DND-41 (cell line): ENCODE measurements at places on chromosomes 6 and 20.

DNA sequence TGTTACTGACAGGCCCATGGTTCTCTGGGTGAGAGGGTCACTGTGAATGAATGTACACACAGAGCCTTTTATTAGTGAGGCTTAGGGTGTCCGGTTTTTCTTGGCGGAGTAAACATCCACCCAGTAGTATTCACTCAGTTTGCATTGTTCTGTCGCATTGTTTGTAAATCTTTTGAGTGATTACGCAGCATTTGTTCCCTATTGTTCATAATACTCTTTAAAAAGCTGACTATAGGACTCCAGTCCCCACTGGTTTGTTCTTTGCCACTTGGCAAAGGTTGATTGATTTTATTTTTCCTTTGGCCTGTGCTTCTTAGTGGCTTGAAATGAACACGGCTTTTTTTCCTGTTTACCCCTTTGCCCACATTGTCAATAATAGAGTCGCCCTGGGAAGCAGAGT is 130.1 kb upstream of the ESR1 start:
- no peak for DNase-seq

DNA sequence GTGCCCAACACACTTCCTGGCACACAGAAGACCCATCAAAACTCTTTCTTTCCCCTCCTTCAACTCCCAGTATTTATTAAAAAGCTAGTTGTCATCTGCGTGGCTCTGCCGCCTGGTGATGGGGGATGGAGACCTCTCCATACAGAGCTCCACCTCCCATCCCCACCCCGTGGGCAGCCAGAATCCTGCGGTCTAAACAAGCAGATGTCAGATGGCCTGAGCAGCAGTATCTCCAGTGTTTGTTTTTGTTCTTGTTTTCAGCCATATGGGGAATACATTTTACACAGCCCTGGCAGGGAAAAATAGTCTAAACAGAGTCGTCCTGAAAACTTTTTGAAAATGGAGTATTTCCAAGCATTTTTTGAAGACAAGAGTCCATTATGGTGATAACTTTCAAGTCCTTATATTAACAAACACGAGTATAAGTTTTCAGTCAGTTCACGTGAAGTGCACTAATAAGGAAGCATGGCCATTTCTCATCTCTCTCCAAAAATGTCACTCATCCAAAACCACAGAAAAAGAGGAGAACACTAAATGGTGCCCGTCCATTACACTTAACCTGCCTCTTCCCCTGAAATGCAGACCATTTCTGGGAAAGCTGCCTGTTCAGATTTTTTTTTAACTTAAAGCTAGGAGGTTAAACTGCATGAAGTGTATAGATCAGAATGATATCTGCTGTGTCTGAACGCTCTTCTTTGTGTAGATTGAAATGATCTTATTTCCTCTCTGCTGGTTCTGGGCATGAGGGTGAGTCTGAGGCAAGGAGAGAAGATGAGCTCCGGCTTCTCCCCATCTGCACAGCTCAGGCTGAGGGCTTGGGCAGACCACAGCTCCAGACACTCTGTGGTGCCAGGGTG is 91.0 kb downstream of the TCP11 start:
- peak; percentile 62 for DNase-seq

- no peak for DNase-seq
These were observed 374.2 kb upstream of the FLRT3 start for GRCh38 chr20:14711652-14712051.

DNA sequence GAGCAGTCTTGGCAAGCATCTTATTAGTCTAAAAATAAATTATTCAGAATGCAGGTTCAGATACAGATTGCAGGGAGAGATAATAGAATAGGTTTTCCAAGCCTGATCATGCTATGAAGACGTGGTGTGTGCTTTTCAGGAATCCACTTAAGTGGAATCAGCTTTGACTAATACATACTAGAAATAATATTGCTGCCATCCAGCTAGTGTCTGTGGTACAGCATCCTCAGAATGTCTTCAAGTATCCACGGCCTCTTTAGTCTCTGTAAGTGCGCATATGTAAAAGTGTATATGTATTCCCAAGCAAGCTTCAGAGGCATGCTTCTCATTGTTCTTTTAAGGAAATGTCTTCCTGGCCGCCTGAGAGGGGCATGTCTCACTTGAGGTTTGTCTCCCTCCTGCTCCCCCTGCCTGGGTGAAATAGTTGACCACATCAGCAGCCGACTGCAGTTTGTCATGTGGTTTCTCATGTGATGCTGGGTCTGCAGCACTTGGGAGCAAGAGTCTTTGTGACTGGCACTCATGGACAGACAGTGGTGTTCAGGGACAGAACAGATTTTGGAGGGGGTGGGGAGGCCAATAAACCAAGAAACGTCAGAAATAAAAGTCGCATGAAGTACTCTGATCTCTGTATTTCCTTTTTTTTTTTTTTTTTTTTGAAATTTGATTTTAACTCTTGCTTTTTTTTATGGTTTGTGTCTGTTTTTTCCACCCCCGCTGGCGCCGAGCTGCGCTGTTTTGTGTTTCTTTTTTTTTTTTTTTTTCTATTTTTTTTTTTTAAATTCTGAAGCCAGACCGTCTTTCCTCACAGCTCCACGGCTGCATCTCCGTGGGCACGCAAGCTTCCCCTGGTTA is 150.8 kb downstream of the PRL start:
- peak; percentile 89 for DNase-seq

GRCh38 chr20:42204109-42204660 is 586.0 kb upstream of the CHD6 start:
- DNase-seq = no peak

DNA sequence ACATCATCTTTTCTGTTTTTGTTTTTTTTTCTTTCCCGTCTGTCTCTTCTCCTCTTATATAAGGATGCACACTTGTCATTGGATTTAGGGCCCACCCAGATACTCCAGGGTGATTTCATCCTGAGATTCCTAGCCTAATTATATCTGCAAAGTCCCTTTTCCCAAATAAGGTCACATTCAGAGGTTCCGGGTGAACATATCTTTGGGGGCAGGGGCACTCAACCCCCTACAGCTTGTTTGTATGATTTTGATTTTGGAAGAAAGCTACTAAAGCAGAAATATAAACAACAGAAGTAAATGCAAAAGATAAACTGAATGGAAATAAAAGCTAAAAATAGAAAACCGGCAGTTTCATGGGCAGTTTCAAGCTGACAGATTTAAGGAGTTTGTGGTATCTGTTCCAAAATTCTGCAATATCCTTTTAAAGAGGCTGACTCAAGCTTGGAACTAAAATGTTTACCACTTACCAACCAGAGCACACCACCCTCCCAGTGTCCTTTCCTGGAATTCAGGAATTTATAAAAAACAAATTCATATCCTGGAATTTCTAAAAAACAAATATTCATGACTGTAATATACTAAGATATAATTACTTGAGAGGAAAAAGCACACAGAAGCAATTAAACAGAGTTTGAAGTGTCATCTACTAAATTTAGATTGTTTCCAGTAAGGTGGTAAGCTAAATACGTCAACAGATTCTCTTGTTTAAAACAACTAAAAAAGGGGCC is 100.0 kb upstream of the CARMIL1 start:
- no peak for DNase-seq

DNA sequence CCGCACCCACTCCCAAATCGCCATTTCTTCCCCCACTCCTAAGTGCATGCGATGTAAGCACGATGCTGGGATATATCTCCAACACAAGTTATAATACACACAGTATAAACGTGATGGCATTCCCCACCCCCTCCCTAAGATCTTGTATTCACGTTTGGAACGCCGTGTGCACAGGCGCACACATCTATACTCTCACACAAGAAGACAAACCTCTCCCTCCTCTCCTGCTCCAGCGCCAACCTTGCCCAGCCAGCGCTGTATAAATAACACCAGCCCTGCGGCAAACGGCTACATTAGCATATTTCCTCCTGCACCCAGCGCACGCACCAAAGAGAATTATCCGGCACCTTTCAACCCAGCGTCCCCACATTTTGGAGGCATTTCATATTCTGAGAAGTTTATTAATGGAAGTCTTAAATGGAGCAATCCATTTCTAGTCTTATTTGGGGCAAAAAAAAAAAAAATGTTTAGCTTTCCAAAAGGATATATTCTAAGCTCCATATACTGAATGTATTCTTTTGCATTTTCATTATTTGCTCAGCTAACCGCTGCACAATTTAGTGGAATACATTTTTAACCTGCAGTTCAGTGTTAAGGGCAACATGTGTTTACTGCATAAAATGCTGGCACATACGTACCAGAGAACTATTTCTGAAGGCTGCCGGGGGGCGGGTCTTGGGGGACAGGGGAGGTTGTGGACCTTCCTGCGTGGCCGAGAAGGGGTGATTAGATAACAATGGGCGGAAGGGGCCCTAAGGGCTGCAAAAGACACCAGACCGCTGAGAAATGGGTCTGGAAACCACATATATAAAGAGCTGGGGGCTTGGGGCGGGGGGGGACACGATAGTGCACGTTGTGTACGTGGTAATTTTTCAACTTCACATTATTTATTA is 1.1 kb upstream of the SLC22A23 start:
- DNase-seq = no peak
